ENCODE measurements at places on chromosomes 1 and 21. TPM values are rescaled to one million over a fixed set of nuclear protein-coding genes. Genes with fewer than 3 reads are reported as not detected.

KRTAP19-3 gene
- total RNA-seq = not detected

HCRTR1 gene
- total RNA-seq = 0.13 TPM

PROK1 gene
- total RNA-seq = not detected

ETNK2 gene
- 13.1 TPM for total RNA-seq

NPHS2 gene
- total RNA-seq = not detected

AMY1C gene
- not detected for total RNA-seq

All from mammary microvascular endothelial cell (primary cell).